ENCODE measurements at places on chromosomes 13 and 19. TPM values are rescaled to one million over a fixed set of nuclear protein-coding genes. Genes with fewer than 3 reads are reported as not detected.

DNA sequence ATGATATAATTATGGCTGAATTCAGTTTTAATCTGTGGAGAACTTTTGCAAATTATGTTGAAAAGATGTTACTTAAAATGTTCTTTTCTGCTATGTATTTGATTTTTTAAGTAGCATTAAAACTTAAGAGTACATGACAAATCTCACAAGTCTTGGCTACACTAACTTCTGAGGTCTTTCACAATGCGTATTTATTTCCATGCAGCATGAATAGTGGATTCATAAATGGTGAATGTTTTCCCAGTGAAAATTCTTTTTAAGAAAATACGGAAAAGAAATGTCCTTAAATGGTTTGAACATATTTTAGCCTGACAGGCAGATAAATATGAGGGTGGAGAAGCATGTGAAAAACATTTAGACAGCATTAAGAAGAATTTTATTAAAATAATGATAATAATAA is 30.2 kb downstream of the GARRE1 start:
- no peak for DNase-seq

DNA sequence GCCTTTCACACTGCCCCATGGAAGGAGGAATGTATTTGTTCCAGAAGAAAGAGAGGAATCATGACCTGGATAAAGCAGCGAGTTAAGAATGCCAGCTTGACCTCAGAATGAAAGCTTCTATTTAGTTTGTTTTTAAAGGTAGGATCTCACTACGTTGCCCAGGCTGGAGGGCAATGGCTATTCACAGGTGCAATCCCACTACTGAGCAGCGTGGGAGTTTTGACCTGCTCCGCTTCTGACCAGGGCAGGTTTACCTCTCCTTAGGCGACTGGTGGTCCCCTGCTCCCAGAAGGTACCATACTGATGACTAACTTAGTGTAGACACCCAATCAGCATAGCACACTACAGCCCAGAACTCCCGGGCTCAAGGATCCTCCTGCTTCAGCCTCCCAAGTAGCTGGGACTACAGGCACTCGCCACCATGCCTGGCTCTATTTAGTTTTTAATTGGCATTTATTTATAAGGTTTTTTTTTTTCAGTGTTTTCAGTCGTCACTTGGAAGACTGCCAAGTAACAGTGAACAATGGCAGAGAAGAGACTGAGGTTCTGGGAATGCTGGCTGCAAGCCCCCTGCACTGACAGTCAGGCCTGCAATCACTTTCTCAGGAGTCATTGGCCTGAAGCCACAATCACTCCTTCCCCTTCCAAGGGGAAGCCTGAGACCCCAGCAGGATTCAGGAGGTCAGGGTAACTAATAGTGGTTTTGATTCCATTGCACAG is 73.1 kb downstream of the EPS15L1 start:
- no peak for DNase-seq

- DNase-seq = no peak
Observed at GRCh38 chr13:75881109-75881775, 245.1 kb downstream of the LMO7 start.

The ZNF583 gene
- total RNA-seq = 5.3 TPM

DNA sequence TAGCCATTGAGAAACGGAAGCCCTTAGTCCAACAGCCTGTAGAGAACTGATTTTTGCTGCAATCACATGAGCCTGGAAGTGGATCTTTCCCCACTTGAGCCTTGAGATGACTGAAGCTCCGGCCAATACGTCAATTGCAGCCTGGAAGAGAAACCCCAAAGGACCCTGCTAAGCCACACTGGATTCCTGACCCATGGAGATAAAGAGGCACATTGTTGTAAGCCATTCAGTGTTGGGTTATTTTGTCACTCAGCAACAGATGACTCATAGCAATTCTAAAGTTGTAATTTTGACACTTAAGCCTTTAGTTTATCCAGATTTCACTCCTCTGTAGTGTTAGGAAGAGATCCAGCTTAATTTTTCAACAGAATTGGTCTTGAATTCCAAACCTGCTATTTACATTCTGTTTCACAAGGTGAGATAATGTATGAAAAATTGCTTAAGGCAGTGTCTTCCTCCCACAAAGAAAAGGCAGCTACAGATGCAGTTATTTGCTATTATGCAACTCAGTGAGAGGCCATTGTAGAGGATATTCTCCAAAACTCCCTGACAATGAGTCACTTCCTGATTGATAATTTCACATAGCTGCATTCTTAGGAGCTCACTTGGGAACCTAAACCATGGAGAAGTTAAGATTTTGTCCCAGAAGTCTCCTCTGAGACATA is 59.4 kb upstream of the TSHZ3 start:
- no peak for DNase-seq

DNA sequence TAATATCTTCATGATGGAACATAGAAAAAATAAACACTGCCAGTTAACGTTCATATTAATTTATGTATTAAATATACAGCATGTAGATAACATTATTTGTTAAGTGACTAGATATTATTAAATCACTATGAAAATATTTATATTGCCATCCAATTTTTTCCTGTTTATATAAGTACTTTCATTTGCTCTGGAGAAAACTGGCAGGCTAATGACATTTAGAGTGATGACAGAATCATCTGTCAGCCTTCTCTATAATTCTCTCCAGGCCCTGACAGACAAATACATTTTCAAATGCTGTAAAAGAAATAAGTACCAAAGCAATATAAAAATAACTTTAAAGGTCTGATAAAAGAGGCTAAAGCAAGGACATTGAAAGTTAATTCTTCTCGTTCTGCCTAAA is 2556.7 kb upstream of the PCDH20 start:
- no peak for DNase-seq

The MIPEP gene
- total RNA-seq = 18.8 TPM

DNA sequence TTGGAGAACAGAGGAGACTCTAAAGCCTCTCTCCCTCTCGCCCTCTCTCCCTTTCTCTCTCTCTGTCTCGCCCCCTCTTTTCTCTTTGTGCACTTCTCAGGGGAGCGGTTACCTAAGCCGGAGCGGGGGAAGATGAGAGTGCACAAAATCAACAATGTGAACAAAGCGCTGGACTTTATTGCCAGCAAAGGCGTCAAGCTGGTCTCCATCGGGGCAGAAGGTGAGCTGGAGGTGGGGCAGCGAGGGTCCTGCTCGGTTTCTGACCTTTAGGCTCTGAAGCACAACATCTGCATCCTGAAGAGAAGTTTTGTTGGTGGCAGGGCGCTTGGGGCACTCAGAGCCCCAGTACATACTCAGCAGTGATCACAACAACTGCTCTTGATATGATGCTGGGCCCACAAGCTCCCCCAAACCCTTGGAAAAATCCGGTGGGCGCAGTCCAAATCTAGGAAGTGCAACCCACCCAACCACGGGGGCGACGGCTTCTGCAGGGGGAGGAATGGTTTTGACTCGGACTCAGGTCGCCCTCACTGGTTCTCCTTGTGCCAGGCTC is 43.3 kb downstream of the CAPN12 start:
- no peak for DNase-seq

DNA sequence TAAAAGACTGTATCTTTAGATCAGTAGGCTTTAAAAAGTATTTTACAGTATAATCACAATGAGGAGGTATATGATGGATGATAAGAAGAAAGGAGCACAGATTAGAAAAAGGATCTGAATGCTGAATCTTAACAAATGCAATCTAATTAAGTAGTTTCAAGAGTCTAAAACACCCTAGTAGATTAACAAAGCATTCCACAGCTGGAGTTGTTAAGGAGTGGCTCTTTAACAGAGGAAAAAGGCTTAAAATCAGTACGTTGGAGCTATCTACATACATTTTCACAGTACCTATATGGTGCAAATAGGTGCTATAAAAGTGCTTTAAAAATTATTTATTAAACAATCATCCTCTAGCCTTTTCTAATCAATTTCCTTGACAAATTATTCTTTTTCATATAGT is 34.5 kb downstream of the TSC22D1 start:
- no peak for DNase-seq

DNA sequence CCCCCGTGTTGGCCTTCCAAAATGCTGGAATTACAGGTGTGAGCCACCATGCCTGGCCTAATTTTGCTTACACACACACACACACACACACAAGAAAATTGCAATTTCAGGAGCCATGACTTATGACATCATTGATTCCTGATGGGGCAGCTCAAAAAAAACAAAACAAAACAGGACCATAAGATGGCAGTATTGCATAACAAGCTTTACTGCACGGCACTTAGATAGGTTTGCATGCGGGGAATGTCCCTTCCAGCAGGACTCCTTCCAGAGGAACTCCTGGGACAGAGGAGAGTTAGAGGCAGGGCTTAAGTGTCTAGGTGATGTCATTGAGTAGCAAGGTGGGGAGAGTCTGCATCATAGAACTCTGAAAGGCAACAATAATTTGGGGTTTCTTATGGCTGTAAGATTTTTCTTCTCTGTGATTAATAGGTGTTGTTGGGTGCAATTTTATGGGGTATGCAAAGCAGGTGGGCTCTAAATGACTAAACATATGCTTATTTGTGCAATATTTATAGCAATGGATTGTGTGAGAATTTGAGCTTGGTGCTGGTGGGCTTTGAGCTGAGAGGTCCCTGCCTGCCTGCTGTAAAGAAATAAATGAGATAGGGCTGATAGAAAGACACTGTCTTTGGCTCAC is 9.0 kb upstream of the ACSBG2 start:
- no peak for DNase-seq

The CNOT3 gene
- 75.1 TPM for total RNA-seq

DNA sequence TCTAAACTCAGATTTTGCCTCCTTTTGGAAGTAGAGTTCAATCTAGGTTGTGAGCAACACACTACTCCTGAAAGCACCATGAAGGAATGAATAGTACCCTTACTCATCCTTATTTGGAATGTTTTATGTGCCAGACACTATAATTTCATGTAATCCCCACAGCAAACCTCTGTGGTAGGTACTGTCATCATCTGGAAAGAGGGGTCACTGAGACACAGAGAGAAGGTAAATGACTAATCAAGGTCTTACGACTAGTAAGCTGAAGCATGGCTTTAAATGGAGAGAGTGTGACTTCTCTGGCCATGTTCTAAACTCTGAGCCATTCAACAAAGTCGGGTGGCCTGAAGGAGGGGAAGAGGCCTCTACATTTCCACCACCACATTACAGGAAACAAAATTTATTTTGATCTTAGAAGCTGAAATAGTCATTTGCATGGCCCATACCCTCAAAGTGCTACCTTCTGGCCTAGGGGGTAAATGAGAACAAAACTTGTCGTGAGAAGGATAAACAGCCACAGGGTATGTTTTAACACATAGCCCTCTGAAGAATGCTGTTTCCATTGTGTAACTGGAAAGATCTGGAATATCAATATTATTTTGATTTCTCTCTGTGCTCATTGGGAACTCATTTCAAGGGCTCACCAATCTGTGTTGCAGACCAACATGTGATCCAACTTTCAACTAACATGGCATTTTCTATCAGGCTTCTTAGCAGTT is 180.8 kb upstream of the RFC3 start:
- DNase-seq = no peak

DNA sequence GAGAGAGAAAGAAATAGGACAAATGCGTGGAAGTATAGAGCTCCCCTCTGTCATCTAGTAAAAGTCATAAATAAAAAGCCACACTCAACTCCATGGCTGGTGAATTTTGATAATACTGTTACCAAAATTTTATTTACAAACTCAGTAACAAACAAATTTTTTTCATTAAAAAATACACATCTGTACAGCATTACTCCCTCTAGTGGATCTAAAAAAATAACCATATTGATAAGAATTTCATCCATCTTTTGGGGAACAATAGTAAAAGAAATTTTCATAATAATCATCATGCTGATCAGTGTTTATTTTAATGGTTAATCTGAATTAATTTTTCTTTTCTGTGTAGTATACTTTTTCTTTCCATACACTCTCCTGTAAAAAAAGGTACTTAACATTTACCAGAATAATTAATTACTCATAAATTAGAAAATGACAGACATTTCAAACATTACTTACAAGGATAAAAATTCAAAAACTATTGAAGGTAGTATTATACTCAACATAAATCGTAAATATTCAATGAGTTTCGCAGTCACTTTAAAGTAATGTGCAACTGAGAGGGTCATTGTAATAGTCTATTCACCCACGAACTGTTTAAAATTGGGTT is 173.5 kb upstream of the LSM14A start:
- no peak for DNase-seq

DNA sequence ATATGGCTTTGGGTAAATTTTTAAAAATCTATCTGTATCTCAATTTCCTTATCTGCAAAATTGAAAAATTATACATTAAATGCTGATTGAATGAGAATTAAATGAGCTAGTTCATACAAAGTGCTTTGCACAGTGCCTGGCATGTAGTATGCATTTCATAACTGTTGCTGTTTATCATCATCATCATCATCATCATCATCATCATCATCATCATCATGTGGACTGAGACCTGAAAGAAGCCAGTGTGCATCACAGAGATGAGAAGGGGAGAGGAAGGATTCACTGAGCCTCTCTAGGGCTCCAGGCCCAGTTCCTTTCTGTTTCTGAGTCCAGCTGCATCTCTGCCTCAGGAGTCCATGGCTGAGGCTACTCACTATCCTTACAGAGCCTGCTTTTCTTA is 6.9 kb upstream of the ZC3H13 start:
- no peak for DNase-seq

GRCh38 chr19:30071871-30072270 is 129.8 kb downstream of the URI1 start:
- DNase-seq = no peak

DNA sequence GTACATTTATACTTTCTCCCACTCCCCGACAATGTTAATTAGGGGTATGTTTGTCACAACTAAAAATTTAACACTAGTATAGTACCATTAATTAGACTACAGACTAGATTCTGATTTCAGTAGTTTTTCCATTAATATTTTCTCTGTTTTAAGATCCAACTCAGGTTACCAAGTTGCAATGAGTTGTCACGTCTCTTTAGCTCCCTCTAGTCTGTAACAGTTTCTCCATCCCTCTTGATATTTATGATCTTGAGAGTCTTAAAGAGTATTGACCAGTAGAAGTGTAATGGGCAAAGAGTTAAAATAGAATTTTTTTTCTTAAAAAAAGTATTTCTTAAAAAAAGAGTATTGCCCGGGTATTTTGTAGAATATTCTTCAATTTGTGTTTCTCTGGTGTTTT is 598.1 kb downstream of the TBC1D4 start:
- no peak for DNase-seq

The GIPR gene
- total RNA-seq = 1.7 TPM

- no peak for DNase-seq
Observed at GRCh38 chr13:44305917-44306370, 67.7 kb upstream of the SERP2 start.

The ZNF880 gene
- total RNA-seq = 15.9 TPM

DNA sequence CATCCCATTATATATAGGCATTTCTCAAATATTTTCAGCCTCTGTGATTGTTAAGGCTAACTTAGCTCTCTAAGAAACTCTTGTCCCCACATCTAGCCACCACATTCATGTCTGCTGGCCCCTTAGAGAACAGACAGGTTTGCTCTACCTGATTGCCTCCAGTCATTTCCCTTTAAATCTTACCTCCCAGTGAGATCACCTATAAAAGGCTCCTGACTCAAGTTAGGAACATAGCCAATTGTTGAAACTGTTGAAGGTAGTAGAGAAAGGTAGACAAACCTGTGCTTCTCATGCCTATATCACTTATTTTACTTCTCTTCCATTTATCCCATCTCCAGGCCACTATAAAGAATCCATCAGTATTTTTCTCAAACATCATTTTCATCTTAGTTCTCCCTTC is 771.4 kb downstream of the DIAPH3 start:
- no peak for DNase-seq

- no peak for DNase-seq
Observed at GRCh38 chr13:48220592-48220980, 12.4 kb upstream of the ITM2B start.

GRCh38 chr19:5609881-5610448 is 12.6 kb downstream of the SAFB2 start:
- DNase-seq = no peak

The FTL gene
- 1,489 TPM for total RNA-seq

Measured in CD8-positive, alpha-beta memory T cell (primary cell).